Chondrocyte (in vitro differentiated cells): ENCODE measurements at places on chromosomes 1 and 21. TPM values are rescaled to one million over a fixed set of nuclear protein-coding genes. Genes with fewer than 3 reads are reported as not detected.

FAM78B gene
- total RNA-seq: 0.13 to 0.82 TPM (median 0.22 TPM) in 3 replicates

DNA sequence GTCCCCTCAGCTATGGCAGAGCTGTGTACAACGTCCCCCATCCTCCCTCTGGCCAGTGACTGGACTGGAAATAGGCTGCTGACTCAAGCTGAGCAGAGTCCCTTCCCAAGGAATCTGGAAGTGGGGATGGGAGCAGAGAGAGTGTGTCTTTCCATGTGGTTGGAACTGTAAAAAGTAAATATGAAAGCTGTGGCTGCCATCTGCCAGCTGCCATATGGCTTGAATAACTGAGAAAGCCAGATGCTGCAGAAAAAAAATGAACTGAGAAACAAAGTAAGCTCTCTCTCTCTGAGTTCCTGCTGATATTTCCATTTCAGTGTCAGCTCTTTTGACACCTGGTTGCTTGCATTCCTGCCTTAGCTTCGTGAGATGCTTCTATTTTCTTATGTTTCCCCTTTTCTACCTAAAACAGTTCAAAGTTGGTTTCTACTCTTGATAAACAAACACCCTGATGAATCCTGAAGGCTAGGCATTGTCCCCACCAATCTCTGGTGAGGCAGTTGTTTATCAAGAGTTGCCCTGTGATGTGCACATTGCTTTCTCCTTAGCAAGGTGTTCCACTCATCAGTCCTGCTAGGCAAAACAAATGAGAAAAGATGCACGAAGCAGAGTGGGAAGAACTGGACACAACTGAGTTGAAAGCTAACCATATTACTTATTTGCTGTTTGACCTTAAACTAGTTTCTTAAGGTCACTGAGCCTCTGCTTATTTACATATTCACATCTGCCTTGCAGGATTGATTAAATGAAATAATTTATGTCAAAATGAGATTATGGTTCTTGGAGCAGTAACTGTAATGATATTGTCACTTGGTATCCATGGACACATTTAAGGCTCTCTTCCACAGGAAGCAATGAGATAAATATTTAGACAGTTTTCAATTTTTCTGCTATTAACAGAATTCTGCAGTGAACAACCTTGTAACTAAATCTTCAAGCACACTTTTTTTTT, 16.6 kb upstream of the DR1 start:
- peaks cover 24% of the 10 kb centered on the region for H3K4me1 ChIP-seq
- no peaks in the 10 kb centered on the region for H3K27me3 ChIP-seq
- no peak for DNase-seq
- H3K4me3 ChIP-seq: no peak overlapping the region

DNA sequence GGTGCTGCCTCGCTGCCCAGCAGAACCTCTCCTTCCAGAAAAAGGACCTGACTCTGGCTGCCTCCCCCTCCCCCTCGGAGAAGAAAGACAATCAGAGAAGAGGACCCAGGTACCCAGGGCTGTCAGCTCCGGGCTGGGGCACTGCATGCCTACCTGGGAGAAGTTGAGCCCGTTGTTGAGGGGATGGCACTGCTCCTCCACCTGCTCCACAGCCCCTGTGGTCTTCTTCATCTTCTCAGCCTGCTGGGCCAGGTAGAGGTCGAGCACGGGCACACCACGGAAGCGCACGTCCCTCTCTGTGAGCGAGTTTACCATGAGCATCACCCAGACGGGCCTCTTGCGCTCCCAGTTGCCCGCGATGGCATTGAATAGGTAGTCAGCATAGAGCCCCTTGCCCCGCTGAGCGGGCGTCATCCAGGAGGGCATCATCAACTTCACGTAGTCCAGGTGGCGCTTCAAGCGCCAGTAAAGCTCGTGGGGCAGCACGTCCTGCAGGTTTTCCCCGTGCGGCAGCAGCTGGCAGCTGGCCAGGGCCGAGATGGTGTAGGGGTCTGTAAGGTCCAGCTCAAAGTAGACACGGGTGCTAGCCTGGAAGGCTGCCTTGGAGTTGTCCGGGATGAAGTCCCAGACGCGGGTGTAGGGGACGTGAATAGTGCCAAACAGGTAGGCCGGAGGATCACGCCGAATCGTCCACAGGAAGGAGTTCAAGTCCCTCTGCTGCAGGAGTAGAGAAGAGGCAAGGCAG, 3.1 kb downstream of the TRABD2B start:
- no peak overlapping the region for H3K27ac ChIP-seq
- peaks cover 73% of the 10 kb centered on the region for H3K27me3 ChIP-seq
- peaks cover 20% of the 10 kb centered on the region for H3K4me1 ChIP-seq
- H3K4me3 ChIP-seq: no peak overlapping the region
- no peak for DNase-seq

ACTRT2 gene
- total RNA-seq: not detected in 3 replicates

GRCh38 chr1:212685429-212685828, 14.2 kb downstream of the BATF3 start:
- no peaks in the 10 kb centered on the region for H3K36me3 ChIP-seq
- no peaks in the 10 kb centered on the region for H3K4me1 ChIP-seq
- DNase-seq: no peak
- no peak overlapping the region for H3K4me3 ChIP-seq
- H3K27ac ChIP-seq: no peak overlapping the region
- no peaks in the 10 kb centered on the region for H3K27me3 ChIP-seq

DNA sequence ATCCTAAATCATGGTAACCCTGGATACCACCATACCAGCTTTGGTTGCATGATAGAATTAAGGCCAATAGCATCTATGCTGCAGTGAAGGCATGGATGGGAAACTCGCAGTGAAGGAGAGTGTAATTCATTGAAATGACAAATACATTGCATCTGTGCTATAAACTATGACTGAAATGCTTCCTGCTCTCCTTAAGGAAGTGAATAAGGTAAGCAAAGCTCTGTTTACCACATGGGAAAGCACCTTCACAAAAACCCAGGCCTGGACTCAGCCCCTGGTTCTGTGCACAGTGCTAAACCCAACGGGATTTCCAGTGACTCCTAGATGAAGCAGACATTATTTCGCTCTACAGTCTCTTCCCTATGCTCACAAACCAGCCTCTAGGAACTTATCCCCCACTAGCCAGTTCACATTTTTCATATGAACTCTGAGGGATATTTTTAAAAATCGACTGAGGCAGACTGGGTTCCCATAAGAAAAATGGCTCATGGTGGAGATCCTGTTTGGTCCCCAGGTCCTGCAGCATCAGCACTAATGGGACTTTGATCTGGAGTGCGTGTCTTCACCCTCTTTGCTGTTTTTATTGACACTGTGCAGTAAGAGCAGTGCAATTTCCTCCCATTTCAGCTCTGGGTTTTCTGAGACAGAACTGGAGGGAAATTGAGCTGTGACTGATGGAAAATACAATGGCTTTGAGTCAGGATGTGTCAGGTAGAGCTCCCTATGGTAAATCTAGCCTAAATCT, 362.7 kb downstream of the SIPA1L2 start:
- no peak overlapping the region for H3K27ac ChIP-seq
- H3K4me1 ChIP-seq: peaks cover 7% of the 10 kb centered on the region
- H3K36me3 ChIP-seq: no peaks in the 10 kb centered on the region
- no peaks in the 10 kb centered on the region for H3K27me3 ChIP-seq
- no peak for DNase-seq
- H3K4me3 ChIP-seq: no peak overlapping the region

GRCh38 chr1:179127163-179127895, 45.5 kb downstream of the TOR3A start:
- H3K36me3 ChIP-seq: peaks cover 14% of the 10 kb centered on the region
- DNase-seq: no peak
- no peaks in the 10 kb centered on the region for H3K27me3 ChIP-seq
- H3K4me1 ChIP-seq: peaks cover 56% of the 10 kb centered on the region

DNA sequence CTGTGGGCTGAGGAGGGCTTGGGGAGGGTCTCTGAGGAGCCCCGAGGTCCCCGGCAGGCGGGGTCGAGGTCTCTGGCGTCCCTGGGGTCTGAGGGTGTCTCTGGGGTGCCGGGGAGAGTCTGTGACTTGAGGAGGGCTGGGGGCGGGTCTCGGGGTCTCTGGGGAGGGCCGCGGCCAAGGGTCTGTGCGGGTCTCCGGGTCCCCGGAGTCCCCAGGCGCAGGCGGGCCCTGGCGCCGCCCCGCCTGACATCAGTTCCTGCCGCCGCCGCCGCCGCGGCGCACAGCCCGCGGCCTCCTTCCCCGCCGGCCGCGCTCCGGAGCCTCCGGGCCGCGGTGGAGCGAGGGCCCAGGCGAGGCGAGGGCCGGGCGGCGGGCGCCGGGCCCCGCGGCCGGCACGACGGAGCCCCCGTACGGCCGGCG, at the start of gene PLEKHM2:
PLEKHM2 (plus strand) TSS at position 279 of the 420 bp plus-strand sequence. CDS start 239 bp downstream, outside the sequence.
- DNase-seq: no peak
- peak within 1 kb of the TSS; percentile 93 for H3K27ac ChIP-seq
- no peaks in the 10 kb centered on the region for H3K27me3 ChIP-seq
- H3K4me1 ChIP-seq: peaks cover 42% of the 10 kb centered on the region

DNA sequence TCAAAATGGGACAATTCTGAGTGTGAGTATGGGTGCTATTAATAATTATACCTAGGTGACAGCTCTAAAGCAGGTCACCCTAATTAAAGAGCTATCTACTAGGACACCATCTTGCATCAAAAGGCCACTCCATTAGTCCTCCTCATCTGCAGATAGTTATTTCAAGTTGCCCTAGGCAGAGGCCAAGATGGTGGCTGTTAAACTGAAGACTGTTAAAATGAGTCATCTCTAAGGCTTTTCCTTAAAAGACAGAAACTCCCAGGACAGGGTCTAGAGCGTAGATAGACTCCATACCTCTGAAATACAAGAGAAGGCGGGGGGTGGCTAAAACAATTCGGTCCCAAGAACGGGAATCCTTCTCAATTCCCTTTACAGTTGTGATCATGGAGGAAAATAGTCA, 4.5 kb upstream of the ZNF697 start:
- H3K36me3 ChIP-seq: no peaks in the 10 kb centered on the region
- H3K4me1 ChIP-seq: peaks cover 45% of the 10 kb centered on the region
- no peaks in the 10 kb centered on the region for H3K27me3 ChIP-seq
- no peak overlapping the region for H3K4me3 ChIP-seq

DNA sequence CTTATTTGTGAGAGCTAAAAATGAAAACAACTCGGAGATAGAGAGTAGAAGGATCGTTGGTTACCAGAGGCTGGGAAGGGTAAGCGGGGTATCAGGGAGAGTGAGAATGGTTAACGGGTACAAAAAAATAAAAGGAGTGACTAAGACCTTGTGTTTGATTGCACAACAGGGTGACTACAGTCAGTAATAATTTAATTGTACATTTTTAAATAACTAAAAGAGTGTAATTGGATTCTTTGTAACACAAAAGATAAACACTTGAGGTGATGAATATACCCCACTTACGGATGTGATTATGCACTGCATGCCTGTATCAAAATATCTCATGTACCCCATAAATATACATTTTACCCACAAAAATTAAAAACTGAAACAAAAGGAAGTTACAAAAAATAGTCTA, 29.4 kb downstream of the FOXJ3 start:
- peaks cover 2% of the 10 kb centered on the region for H3K4me1 ChIP-seq
- no peak overlapping the region for H3K27ac ChIP-seq
- no peaks in the 10 kb centered on the region for H3K27me3 ChIP-seq
- DNase-seq: no peak
- peaks cover 7% of the 10 kb centered on the region for H3K36me3 ChIP-seq

- H3K36me3 ChIP-seq: peaks cover 3% of the 10 kb centered on the region
- H3K27ac ChIP-seq: no peak overlapping the region
- no peaks in the 10 kb centered on the region for H3K4me1 ChIP-seq
- no peak overlapping the region for H3K4me3 ChIP-seq
- DNase-seq: peak; percentile 53
Measured at GRCh38 chr21:42690586-42690985, 37.2 kb downstream of the PDE9A start.

DNA sequence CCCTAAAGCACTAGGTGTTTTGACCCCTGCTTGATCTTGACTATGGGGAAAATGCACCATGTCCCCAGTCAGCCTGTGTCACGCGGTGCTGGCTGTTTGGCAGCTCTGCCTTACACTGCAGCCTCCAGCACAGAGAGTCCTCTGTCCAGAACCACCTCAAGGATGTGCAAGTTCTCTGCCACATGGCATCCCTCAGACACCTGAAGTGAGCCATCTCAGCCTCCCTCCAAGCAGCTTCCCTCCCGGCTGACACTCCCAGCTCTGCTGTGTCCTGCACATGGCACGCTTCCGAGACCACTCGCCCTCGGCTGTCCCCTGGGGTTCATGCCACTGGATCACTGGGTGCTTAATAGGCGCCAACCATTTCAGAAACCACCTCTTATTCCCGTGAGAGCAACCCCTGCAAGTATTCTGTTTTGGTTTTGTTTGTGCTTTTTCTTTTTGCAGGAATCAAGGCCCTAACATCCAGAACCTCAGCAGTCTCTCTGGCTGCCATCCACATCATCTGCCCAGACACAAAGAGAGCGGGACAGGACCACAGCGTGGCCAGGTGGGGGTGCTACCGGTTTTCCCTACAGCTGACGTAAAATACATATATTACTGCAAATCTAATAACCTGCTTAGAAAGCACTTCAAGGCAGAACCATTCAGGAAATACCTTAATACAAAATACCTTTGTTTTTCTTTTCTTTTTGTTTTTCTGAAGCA, 45.7 kb downstream of the CAPZB start:
- no peaks in the 10 kb centered on the region for H3K36me3 ChIP-seq
- no peaks in the 10 kb centered on the region for H3K27me3 ChIP-seq
- DNase-seq: no peak
- peak overlapping the region; percentile 99 for H3K27ac ChIP-seq
- H3K4me1 ChIP-seq: peaks cover 98% of the 10 kb centered on the region

- H3K36me3 ChIP-seq: peaks cover 35% of the 10 kb centered on the region
- H3K4me3 ChIP-seq: no peak overlapping the region
- peak overlapping the region; percentile 86 for H3K27ac ChIP-seq
- no peak for DNase-seq
- peaks cover 32% of the 10 kb centered on the region for H3K4me1 ChIP-seq
- no peaks in the 10 kb centered on the region for H3K27me3 ChIP-seq
Measured at GRCh38 chr1:223770621-223771315, 58.4 kb downstream of the CAPN2 start.

EDARADD gene
- total RNA-seq: 0.18 to 0.40 TPM in 2 of 3 replicates, not detected in the other

MIXL1 gene
- total RNA-seq: 0.17 TPM in 1 of 3 replicates, not detected in the others

DNA sequence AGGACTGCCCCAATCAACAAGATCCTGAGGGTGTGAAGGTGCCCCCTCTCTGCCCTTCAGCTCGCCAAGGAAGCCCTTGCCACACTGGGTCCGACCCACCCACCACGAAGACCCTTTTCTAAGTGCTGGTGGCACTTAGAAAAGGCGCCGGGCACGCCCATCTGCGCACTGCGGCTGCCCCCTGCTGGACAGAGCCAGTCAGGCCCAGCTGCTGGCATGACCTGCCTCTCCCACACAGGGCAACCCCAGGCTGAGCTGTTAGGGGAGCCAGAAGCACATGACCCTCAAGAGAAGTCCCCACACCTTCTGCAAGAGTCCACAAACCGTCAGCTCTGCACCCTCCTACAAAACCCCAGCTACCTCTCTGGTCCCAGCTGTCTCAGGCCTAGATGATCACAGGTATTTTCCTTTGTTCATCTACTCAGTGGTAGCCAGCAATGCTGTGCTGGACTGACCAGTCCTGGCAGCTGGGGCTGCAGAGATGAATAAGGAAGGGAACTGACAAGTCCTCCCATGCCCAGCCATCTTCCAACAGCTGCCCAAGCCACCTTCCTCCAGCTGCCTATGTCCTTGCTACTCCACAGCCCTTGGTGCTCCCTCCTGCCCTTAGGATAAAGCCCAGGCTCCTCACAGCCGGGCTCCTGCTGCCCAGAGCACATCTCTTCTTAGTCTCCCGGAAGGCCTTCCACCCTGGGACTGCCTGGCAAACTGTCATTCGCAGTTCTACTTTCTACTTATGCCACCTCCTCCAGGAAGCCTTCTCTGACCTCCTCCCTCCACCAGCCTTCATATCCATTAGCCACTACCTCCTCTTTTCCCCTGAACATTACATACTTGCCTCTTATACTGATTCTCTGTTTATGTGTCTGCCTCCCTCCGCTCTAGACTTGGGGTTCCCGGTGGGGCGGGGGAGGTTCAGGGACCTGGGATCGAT, 39.8 kb upstream of the ZC3H12A start:
- H3K36me3 ChIP-seq: no peaks in the 10 kb centered on the region
- no peak overlapping the region for H3K27ac ChIP-seq
- H3K4me1 ChIP-seq: no peaks in the 10 kb centered on the region
- DNase-seq: no peak
